T follicular helper cell (primary cell): ENCODE measurements at places on chromosomes 2 and 18.

GRCh38 chr2:235265348-235265965 is 228.4 kb upstream of the AGAP1 start:
- DNase-seq: no peak

GRCh38 chr2:150883613-150883895 is 378.1 kb downstream of the RBM43 start:
- DNase-seq: no peak

- no peak for DNase-seq
These were observed 214.7 kb downstream of the SEPTIN10 start for GRCh38 chr2:109399066-109399465.

- no peak for DNase-seq
These were observed 67.2 kb downstream of the COLEC12 start for GRCh38 chr18:433298-433697.

GRCh38 chr18:48548011-48548771 is 9.4 kb downstream of the CTIF start:
- DNase-seq: no peak

- DNase-seq: no peak
These were observed 329.6 kb upstream of the MAP2 start for GRCh38 chr2:209094221-209094620.

DNA sequence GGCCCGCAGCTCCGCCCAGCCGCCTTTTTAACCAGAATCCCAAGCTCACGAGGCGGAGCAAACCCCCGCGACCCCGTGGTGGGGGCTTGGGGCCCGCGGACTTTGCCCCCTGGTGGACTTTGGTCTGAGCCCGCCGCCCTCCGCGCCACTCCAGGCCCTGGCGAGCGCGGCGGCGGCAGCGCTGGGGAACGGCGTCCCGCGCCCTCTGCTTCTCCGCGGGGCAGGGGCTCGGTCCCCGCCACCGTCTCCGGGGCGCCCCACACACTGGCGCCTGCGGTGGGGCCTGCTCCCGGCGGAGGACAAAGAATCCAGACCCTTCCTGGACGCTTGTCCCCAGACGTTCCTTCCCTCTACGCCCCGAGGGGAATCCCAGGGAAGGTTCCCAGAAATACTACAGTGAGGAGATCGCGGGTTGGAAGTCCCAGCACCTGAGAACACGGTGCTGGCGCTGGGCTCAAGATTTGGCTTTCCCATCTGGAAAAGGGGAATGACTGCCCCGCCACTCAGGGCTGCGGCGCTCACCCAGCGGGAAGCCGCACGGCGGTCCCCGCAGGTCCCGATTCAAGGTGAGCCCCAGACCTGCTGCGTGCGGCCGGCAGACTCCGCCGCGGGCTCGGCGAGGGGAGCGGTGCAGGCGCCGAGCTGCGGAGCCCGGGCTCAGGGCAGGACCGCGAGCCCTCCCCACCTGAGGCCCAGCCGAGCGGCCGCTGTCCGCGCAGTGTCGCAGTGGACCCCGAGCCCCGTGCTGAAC is at the start of gene HAAO:
TSS of gene HAAO (minus strand) at position 1 of the 751 bp plus-strand sequence. CDS start 47 bp downstream, outside the sequence.
- DNase-seq: no peak

GRCh38 chr2:212295571-212295970 is 243.0 kb downstream of the ERBB4 start:
- DNase-seq: no peak

DNA sequence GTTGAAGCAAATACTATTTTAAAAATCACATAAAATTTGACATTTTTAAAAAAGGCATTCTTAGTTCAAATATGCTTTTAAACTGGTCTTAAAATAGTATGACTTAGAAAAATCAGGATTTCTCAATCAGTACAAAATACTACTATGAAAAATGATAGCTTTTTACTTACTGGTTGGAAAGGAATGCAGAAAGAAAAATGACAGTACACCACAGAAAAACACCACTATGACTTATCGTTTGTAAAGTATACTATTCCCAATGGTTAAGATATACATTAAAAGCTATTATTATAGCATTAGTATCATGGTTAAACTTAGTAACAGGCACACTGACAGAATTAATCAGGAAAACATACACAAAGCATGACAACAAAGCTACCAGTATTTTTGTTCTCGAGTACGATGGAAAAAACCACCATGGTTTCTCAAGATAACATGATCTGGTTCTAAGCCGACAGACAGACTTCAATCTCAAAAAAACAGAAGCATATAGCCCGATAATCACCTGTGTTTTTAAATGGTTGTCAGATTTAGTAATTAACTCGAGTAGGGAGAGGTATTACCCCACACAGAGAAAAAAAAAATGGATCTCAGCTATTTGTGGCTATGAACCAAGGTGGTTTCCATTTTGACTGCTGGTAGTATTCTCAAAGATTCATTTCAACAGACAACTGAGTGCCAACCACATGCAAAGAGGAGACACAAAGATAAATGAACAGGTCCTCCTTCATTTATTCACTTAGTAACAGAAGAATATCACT is 39.1 kb downstream of the CUL3 start:
- DNase-seq: no peak

GRCh38 chr2:12005886-12006681 is 259.7 kb downstream of the LPIN1 start:
- DNase-seq: peak; percentile 42

DNA sequence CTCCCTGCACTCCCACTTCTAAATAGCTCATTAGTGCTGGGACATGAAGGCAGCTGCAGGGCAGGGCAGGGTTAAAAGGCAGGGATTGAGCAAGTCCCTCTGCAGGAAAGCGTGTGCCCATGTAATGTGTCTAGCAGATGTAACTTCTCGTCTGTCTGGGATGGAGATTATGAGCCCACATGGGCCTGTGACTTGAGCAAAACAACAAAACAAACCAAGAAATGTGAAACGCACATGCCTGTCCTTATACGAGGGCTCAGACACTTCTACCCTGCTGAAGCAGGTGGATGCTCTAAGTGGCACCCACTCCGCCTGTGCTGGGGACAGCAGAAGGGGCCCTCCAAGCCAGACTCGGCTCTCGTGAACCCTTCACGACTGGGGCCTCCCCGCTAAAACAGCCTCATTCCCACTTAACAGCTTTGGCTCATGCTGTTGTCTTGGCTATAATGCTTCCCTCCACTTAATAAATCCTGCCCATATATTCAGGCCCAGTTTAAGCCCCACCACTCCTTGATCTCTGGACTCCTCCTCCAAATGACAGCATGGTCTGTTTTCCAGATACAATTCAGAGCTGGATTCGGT is 40.9 kb downstream of the TMEM247 start:
- DNase-seq: no peak

DNA sequence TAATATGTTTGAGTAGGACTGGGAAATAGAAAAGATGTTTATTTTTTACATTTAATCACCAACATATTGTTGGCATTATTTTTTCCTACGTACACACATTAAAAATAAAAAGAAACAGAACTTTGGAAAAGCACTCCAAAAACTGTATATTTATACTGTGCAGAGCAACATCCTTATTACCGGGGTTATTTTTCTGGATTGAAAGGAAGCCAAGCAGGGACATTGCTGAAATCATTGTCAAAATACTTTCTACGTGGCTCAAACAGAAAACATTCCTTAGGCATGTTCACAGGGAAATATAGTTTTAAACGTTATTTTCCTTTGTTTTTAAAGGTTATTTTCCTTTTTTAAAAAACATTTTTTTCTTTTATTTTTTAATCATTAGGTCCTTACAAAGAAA is 315.0 kb upstream of the SMIM21 start:
- no peak for DNase-seq

- DNase-seq: no peak
These were observed 22.8 kb downstream of the SLC66A3 start for GRCh38 chr2:11177871-11178690.

DNA sequence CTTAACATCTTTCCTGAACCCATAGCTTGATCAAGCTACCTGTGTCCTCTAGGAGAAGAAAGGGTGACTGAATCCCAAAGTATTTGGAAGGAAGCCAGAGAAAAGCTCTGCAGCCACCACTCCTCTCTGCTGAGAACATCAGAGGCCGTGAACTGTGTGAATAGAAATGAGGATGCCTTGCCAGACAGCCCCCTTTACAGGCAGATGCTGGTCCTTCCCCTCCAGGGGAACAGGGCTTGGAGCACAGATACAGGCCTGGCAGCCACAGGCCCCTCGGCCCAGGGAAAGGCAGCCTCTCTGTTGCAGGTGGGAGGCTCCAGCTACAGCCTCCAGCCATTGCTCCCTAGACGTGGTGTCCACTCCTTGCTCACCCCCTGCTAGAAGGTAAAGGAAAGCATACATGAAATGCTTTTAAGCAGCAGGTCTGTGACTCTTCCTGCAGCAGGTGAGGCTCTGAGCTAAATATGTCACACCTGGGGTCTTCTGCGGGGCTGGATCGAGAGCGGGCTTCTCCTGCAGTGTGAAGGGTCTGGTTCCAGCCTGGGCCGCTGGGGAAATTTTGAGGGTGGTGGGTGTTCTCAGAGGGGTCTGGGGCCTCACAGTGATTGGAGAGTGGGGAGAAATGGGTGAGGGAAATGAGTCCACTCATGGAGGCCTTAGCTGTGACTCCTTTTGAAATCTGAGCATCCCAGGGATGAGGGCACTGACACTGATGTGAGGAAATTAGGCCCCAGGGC is 234.0 kb downstream of the KLHL29 start:
- DNase-seq: no peak

DNA sequence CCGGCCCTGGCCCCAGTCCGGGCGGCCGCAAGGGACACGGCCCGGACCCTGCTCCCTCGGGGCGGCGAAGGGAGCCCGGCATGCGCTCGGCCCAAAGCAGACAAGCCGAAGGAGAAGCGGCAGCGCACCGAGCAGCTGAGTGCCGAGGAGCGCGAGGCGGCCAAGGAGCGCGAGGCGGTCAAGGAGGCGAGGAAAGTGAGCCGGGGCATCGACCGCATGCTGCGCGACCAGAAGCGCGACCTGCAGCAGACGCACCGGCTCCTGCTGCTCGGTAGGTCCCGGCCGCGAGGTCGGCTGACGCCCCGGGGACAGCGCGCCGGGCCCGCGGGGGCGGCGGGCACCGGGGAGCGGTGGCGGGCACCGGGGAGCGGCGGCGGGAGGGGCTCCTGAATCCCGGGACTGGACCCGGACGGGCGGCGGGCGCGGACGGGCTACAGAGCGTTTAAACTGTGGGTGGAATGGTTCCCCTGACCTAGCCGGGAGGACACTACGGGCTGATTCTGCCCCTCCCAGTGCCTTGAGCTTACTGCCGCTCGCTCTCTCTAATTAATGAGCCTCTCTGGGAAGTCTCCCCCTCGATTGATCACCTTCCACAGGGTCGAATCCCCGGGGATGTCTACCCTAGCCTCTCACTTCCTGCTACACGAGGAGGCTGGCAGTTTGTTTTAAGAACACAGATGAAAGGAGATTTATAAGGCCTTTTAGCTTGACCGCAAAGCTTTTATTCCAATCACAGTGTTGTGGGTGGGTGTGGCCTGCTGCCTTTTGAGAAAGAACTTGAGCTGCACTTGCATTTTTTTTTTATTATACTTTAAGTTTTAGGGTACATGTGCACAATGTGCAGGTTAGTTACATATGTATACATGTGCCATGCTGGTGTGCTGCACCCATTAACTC is 853 bp downstream of the GNAL start:
- DNase-seq: no peak

DNA sequence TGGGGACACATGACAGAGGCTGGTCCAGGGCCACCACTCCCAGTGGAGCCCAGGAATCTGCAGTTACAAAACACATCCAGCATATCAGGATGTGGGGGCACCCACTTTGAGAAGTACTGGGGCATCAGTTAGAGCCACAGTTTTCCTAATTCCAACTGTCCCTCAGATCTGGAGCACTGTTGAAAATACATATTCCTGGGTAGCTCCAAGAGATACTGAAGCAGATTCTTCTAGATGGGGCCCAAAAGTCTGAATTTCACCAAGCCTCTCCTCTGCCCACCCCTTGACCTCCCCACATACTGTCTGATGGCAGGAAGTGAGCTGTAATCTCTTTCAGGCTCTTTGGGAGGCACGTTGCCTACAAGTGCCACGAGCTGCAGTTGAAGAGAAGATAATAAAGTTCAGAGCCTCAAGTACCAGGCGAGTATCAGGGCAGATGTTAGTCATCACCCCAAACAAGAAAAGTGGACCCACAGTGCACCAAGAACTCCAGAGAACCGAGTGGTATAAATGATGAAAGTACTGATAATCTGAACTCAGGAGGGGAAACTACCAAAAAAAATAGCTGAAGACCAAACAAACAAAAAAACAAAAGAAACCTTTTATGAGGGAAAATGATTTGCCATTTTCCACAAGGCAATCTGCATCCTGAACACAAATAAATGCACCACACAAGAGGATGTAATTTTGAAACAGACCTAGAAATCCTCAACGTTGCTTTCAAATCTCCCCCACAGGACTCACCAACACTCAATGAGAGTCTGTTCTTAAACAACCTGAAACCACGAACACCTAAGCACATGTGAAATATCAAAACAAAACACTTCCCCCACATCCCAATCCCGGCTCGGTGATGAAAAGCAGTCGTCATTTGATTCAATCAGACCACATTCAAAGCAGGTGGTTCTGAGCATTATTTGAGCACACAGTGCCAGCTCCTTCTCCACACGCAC is 98.7 kb downstream of the TCF4 start:
- no peak for DNase-seq

- no peak for DNase-seq
These were observed 755.5 kb downstream of the RNF144A start for GRCh38 chr2:7672685-7673071.

- no peak for DNase-seq
These were observed 29.5 kb upstream of the RBMS1 start for GRCh38 chr2:160522951-160523710.

DNA sequence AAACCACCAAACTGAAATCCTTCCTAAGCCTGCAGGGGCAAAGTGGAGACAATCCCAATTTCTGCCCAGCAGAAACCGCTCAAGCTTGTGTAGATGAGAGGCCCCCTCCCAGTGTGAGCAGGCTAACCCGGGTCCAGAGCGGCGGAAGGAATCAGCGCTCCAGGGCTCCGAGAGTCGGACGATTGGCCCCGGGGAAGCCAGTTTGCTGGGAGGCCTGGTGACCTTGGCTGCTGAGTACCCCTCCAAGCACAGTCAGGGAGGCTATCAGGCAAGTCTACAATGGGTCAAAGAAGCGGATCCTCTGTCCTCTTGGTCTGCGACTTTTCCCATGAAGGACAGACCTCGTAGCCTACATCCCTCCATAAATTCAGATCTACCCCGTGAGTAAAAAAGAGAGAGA is 16.8 kb upstream of the EN1 start:
- no peak for DNase-seq
